Progenitor cell of endocrine pancreas (in vitro differentiated cells): ENCODE measurements at places on chromosomes 12 and 14.

- no peak for DNase-seq
Observed at GRCh38 chr12:24661657-24662096, 287.2 kb downstream of the BCAT1 start.

- DNase-seq: no peak
Observed at GRCh38 chr12:85466890-85467289, 186.9 kb downstream of the ALX1 start.

GRCh38 chr14:33676135-33676566, 274.7 kb downstream of the EGLN3 start:
- no peak for DNase-seq

GRCh38 chr12:56120158-56120846, 2.2 kb downstream of the ZC3H10 start:
- DNase-seq: no peak

- DNase-seq: no peak
Observed at GRCh38 chr12:104216521-104216924, 944 bp downstream of the TXNRD1 start.

GRCh38 chr12:52826611-52827498, 7.3 kb downstream of the KRT79 start:
- no peak for DNase-seq

GRCh38 chr14:86072116-86072894, 542.4 kb downstream of the FLRT2 start:
- DNase-seq: no peak

DNA sequence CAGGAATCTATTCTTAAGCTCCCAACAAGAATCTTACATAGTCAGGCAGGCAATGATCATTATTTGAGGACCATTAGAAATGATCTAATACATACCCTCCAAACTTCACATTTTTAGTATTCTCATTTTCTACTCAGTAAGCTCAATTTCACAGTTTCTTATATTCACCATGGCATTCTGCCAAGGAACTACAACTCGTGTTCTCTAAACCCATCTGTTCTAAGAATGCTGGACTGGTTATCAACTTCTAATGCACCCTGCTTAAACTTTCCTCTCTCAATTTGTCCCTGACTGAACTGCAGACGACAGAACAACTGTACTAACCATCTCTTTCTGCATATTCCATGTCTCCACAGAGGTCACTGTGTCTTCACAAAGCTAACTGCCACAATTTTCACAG, 58.6 kb downstream of the GXYLT1 start:
- DNase-seq: no peak
